Left forelimb (tissue), 1 donor: ENCODE measurements at places on chromosomes 2 and 18.

GRCh38 chr2:69767034-69767433 lies 25.1 kb downstream of the ANXA4 start:
- DNase-seq: no peak

- no peak for DNase-seq
Observed at GRCh38 chr2:123853161-123853560, 171.9 kb upstream of the CNTNAP5 start.

- DNase-seq: no peak
Observed at GRCh38 chr2:3493615-3494007, 25.7 kb downstream of the ADI1 start.

GRCh38 chr18:49476664-49477411 lies 10.2 kb downstream of the C18orf32 start:
- DNase-seq: no peak

DNA sequence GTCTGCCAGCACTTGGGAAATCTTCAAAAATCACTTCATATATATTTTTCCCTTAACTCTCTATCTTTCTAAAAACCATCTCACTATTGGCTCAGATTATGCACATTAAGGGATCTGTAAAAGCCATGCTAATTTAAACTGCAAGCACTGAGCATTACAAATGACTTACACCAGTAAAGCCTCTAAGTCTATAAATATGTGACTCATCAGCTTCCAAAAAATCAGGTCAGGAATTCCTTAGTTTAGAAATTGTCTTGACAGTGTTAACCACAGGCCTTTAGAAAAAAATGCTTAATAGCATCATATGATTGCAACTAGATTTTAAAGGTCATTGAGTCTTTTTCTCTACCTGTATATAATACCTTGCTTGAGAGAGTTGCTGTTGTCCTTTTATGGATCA lies 1113.6 kb upstream of the PIK3C3 start:
- DNase-seq: no peak

GRCh38 chr18:55588111-55588869 lies at the start of gene TCF4:
TCF4 (minus strand) TSS chr18:55588192; CDS start chr18:55587116, 1,076 bp downstream.
- DNase-seq: peak; percentile 89

DNA sequence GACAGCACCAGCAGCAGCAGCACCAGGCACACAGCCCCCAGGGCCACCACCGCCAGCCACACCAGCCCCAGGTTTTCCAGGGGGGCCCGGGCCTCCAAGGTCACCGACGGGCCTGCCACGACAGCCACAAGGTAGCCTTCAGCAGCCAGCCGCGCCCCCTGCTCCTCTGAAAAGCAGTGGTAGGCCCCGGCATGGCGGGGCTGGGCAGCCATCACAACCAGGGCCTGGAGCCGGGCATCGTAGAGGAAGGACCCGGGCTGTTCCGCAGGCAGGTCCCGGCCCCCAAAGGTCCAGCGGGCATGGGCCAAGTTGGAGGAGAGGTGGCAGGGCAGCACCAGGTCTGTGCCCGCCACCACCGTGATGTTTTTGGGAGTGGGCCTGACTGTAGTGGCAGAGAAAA lies 3.3 kb upstream of the ANKRD39 start:
- DNase-seq: no peak

DNA sequence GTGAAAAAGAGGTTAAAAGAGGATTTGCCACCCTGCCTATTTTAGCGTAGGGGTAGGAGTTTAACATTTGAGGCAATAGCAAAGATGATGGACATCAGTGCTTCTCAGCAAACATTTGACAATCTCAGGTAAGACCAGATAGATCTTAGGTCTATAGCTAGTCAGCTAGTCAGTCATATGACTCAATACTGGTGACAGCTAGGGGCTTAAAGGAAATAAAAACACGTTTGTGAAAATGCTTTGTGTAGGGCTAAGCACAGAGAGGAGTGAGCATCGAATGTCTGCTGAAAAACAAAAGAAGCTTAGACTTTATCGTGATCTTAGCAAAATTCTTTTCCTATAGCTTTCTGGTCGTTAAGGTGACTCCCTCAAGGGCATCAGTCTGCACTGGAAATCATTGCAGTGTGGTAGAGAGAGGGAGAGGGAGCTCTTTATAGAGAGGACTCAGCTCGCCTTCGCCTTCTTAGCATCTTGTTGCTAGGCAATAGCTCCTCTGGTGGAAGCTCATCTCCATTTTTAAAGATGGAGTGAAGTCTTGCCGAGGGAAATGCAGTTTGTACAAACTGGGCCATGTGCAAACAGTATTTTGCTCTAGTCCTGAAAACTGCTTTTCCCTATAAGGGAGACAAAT lies 62.8 kb upstream of the SLC38A11 start:
- no peak for DNase-seq

DNA sequence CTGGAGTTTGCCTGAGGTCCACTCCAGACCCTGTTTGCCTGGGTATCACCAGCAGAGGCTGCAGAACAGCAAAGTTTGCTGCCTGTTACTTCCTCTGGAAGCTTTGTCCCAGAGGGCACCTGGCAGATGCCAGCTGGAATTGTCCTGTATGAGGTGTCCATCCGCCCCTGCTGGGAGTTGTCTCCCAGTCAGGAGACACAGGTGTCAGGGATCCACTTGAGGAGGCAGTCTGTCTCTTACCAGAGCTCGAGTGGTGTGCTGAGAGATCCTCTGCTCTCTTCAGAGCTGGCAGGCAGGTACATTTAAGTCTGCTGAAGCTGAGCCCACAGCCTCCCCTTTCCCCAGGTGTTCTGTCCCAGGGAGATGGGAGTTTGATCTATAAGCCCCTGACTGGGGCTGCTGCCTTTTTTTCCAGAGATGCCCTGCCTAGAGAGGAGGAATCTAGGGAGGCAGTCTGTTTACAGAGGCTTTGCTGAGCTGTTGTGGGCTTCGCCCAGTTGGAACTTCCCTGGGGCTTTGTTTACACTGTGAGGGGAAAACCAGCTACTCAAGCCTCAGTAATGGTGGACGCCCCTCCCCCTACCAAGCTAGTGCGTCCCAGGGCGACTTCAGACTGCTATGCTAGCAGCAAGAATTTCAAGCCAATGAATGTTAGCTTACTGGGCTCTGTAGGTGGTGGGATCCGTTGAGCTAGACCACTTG lies 34.7 kb downstream of the TFPI start:
- DNase-seq: no peak

DNA sequence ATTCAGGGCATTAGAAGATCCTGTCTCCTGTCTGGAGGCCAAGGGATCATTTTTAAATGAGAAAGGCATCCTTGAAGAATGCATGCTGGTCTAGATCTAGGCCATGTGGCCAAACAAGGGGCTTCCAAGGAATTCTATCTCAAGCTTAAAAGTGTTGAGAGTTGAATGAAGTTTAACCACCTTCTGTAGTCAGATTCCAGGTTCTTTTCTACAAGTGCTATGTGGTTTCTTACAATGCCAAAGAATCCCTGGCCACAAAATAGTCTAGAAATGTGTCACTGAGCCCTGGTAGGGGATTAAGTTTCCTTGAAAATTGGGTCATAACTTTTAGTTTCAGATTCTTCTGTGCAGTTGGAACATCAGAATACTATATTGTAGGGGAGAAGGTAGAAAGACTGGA lies 640.7 kb upstream of the ACVR2A start:
- no peak for DNase-seq

- no peak for DNase-seq
Observed at GRCh38 chr2:221999166-221999565, 299.6 kb downstream of the PAX3 start.

DNA sequence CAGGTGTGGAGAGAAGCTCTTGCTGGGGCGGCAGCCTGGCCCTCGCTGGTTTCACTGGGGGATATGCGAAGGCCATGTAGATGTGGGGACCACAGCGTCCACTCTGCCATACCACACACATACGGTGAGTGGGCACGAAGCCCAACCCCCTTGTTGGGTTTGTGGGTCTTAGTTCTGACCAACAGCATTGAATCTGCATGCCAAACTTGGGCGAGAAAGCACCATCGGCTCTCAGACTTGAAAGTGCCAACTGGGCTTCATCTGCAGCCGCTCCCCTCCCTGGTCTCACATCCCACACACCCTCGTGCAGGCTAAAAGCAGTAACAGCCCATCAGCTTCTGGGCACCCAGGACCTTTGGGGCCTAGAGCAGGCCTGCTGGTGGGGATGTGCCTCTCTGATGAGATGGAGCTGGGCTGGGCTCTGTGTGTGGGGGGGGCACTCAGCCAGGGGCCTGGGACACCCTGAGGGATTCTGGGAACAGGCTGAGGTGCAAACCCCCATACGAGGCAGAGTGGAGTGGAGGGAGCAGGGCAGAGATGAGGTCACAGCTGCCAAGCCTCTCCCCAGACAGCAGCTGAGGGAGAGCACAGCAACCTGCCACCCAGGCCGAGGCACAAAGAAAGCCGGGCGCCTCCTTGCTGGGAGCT lies 264.4 kb downstream of the TWIST2 start:
- DNase-seq: no peak

- no peak for DNase-seq
Observed at GRCh38 chr2:203451689-203452088, 83.4 kb downstream of the RAPH1 start.

GRCh38 chr2:110804915-110805314 lies 72.5 kb downstream of the ACOXL start:
- no peak for DNase-seq

DNA sequence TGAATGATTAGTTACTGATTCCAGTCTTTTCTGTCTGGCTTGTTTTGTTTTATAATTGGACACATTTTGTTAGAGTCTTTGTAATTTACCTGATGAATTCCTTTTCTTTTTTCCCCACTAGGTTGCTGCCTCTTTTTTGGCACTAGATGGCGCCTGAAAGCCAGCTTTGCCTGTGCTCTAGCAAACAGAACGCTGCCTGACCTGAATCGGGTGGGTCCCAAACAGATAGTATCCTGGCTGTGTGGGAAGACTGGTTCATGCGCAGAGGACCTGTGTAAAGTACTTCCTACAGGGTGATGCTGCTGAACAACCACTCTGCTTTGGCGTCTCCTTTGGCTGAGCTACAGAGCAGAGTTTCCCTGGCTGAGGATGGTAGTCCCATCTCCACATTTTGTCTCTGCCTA lies 288.2 kb downstream of the IKZF2 start:
- DNase-seq: no peak

- no peak for DNase-seq
Observed at GRCh38 chr2:234366891-234367290, 130.0 kb downstream of the ARL4C start.

DNA sequence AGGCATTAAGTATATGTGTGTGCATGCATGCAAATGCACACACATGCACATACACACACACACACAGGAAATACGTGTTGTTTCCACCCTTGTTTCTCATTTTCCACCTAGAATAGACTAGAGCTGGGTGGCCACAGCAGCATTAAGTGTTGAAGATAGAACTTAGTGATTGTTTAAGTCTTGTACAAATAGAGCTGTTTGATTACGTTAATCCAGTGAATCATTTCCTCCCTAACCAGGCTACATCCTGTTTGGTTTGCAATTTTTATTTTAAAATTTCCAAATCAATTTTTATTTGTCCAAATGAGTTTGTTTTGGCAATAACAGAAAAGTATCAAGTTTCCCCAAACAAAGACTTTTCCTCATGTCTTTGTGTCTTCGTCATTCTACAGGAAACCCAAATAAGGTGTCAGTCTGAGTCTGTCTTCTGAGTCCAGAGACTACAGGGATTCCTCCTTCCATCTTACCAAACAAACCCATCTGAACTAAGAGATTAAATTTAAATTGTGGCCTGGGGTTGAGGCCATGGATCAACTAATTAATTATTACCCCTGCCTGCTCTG lies 74.6 kb upstream of the GALNT5 start:
- DNase-seq: no peak

GRCh38 chr2:96146881-96147592 lies 1.8 kb upstream of the DUSP2 start:
- peak; percentile 66 for DNase-seq

DNA sequence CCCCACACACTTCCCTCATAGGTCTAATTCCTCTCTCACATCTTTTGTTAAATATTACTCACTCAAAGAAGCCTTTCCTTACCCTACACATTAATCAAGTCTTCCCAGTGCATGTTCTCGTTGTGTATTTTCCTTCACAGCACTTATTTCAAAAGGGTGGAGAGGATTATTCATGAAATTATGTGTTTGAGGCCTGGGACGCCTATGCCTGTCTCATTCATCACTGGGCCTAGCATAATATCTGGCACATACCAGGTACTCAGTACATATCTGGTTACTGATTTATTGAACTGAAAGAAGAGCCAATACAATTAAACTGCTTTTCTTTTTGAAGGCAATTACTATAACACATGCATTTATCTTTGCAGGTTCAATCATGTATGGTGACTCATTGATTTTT lies 15.1 kb upstream of the MALL start:
- no peak for DNase-seq

GRCh38 chr2:152174574-152174973 lies 989 bp downstream of the STAM2 start:
- no peak for DNase-seq

GRCh38 chr2:98726205-98726604 lies 4.7 kb downstream of the MGAT4A start:
- DNase-seq: no peak

DNA sequence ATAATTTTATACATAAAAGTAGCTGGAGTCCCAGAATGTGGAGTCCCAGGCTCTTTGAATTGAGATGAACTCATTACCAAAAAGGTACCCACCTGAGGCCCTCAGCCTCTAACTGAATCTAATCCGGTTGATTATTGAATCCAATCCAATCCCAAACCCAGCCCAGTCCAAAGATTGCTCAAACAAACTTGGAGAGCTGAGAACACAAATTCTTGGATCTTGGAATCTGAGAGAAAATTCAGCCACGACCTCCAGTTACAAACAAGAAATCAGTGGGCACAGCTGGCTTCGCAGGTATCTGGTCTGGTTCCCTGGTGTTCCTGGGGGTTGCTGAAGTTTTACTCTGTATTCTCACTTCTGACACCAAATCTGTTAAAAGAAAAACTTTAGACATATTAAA lies 28.4 kb upstream of the RHOB start:
- DNase-seq: peak; percentile 37

DNA sequence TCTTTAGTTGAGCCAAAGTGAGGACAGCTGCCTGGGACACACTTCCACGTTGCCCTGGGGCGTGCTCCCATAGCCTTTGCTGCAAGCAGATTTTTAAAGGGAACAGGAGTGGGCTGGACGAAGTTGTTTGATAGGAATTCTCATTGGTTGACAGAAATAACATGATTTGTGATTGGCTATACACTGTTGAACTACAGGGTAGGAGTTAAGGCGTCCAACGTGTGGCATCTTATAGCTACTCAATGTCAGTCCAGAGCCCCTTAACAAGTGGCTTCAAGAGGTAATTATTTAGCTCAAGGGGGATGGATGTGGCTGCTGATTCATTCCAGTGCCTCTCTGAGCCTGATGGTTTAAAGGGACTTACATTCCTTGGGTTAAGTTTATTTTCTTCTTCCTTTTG lies 65.5 kb downstream of the ACAA2 start:
- DNase-seq: no peak

- no peak for DNase-seq
Observed at GRCh38 chr2:111522231-111522768, 361.7 kb downstream of the ANAPC1 start.

DNA sequence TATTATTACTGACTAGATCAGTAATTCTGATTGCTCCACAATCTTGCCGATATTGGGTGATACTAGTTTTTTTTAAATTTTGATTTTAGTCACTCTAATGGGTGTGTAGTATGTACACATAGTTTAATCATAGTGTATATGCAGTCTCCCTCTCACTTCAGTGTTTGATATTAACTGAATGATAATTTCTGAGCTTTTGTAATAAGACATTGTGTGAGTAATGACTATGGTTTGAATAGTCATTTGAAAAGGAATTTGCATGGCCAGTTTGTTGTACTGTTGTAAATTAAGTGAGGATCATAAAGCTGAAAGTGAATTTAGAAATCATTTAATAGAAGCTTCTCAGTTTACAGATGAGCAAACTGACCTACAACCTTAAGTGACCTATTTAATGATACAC lies 33.4 kb downstream of the USP14 start:
- DNase-seq: no peak

GRCh38 chr2:18373081-18373480 lies 187.4 kb downstream of the RDH14 start:
- DNase-seq: no peak
